ENCODE measurements at places on chromosomes 1 and 21.

- DNase-seq = peak; percentile 87
Observed at GRCh38 chr1:24939040-24939674, 9.1 kb upstream of the RUNX3 start.

DNA sequence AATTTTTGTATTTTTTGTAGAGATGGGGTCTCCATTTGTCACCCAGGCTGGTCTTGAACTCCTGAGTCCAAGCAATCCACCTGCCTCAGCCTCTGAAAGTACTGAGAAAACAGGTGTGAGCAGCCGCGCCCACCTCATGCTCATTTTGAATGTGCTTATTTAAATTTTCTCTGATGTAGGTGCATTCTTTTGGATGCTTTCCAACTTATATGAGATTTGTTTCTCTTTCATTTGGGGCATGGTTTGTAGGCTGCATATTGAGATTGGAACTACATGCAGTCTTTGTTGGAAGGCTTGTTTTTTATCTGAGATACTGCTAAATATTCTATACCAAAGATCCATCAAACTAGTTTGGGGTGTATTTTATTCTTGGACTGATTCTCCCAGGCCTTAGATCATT, 81.0 kb upstream of the IVNS1ABP start:
- DNase-seq = no peak

DNA sequence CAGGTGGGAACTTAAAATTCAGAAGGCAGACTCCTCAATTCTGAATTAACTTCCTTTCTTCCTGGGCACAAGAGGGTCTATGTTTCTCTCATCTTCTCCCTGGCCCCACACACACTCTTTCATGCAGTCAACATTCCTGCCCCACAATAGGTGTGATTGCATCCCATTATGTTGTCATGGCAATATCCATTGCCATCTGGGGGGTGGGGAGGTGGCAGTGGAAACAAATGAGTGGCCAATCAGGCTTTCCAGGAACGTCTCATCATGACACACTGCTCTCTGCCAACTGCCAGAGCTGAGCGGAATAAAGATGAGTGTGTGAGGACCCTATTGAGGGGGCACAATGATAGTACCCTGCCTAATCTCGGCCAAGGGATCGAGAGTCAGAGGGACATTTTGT, 80.4 kb downstream of the KCND3 start:
- DNase-seq = peak; percentile 18

DNA sequence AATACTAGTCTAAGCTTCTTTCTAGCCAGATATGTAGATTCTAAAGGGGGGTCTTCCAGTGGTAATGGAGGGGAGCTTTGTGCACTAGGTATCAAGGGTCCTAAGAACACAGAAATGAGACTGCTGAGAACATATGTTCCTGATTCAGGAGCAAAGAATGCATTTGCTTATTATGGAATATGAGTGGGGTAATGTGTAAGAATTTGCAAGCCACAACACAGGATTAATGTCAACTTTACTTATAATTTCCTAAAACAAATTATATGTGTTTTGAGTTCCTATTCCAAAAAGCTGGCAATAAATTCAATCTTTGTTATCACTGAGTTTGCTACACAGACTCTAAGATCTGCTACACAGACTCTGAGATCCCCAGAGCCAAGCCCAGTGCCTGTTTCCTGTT, 357.0 kb upstream of the PTBP2 start:
- DNase-seq = no peak

GRCh38 chr1:24391882-24392603, 21.5 kb downstream of the STPG1 start:
- DNase-seq = peak; percentile 87

DNA sequence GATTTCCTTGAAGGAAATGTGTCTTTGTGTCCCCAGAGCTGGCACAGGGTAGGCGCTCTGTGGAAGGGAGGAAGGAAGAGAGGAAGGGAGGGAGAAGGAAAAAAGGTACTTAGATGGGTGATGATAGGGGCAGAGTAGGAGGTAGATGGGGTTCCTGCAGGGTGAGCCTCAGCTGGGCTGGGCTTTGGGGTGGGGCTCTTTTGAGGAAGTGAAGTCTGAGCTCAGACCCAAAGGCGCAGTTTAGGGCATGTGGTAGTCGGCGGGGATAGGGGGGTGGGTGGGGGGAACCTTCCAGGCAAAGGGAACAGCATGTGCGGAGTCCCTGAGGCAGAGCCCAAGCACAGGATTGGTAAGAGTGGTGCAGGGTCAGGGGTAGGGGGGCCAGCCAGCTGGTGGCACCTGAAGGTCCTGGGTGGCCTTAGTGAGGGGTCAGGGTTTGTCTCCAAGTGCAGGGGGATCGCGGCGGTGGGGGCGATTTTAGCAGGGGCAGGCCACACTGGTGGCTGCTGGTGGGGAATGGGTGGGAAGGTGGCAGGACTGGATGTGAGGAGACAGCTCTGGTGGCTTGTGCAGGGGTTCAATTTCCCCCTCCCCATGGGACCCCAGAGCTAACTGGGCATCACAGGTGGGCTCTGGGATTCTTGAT, 8.4 kb upstream of the HTR6 start:
- DNase-seq = no peak

- no peak for DNase-seq
Observed at GRCh38 chr1:37274938-37275631, 199.3 kb upstream of the ZC3H12A start.

GRCh38 chr1:162456323-162456722, 41.3 kb upstream of the UHMK1 start:
- DNase-seq = peak; percentile 36

DNA sequence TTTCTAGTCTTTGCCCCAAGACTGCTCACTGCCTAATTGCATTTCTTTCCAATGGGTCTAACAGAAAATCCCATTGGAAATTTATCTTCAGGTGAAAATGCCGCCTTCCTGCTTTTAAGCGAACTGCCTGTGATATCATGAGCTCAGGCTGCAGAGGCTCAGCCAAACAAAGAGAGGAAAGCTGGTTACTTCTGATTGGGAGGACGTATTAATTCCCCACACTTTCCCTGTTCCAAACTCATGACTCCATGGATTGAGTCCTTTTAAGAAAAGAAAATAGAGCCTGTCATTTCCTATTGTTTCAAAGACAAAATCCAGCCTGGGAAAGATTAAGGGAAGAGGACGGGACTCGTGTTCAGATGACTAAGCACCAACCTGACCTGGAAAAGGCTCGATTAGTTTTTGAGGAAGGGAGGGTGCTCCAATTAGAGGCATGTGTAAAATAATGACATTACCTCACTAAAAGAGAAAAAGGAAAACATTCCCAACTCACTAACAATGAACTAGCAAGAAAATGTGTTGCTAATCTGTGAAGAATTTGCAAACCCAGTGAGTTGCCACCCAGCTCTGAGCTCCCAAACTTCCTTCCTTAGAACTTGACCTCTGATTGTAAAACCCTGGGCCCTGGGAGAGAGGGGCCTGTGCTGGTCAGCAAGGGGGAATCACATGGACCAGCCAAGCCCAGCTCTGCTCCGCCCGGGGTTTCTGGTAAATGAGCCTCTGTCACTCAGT, 61.2 kb downstream of the TCP10L start:
- DNase-seq = no peak
